ENCODE measurements at places on chromosomes 5 and 9.

- DNase-seq = no peak
Observed at GRCh38 chr5:8188874-8189565, 320.1 kb downstream of the MTRR start.

DNA sequence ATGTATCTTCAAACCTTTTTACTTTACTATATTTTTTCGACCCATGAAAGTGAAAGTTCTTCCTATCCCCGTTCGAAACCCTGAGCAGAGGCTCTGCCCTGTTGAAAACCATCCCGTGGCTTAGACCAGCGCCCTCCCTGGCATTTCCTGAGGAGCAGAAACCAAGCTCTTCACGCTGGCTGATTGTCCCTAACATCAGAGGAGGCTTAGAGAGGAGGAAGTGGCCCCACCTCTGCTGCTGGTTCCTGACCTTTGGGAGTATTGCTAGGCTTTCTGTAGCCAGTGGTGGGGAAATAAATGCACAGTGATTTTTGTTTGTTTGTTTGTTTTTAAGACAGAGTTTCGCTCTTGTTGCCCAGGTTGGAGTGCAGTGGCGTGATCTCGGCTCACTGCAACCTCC lies 4.2 kb upstream of the PTGES start:
- no peak for DNase-seq

GRCh38 chr9:130668659-130669058 lies 4.3 kb downstream of the PRDM12 start:
- DNase-seq = no peak

DNA sequence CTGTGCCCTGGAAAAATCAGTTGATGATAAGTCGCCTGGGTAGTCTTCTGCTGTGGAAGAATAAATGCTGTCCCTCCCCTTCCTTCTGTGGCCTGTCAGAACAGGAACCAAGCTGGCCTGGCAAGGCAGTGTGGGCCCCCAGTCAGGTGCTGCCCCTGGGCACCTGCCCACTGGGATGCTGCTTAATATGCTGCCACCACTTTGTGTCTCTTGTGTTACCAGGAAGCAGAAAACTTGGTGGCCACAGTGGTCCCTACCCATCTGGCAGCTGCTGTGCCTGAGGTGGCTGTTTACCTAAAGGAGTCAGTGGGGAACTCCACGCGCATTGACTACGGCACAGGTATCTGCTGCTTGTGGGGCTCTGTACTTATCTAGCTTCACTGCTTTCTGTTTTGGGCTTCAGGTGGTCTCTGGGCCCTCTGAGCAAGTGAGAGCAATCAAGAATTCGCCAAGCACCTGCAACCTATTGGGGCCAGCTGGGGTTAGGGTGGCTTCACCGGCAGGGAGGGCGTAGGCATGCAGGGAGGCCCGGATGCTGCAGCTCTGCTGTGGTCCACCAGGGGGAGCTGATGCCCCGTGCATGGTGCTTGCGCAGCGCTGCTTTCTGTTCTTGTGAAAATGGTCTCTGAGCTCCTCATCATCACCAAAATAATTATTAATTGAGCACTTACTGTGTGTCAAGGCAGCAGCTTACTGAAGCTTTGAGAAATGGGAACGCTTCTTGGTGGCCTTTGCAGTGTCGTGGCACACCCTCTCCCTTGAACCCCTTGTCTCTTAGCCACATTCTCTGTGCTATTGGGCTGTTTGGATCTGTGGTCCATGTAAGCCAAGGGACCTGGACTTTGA lies 20.3 kb downstream of the PTPA start:
- peak; percentile 84 for DNase-seq

GRCh38 chr5:14853685-14854084 lies 17.9 kb downstream of the ANKH start:
- no peak for DNase-seq

GRCh38 chr5:113186061-113186460 lies 209.5 kb downstream of the DCP2 start:
- DNase-seq = no peak

DNA sequence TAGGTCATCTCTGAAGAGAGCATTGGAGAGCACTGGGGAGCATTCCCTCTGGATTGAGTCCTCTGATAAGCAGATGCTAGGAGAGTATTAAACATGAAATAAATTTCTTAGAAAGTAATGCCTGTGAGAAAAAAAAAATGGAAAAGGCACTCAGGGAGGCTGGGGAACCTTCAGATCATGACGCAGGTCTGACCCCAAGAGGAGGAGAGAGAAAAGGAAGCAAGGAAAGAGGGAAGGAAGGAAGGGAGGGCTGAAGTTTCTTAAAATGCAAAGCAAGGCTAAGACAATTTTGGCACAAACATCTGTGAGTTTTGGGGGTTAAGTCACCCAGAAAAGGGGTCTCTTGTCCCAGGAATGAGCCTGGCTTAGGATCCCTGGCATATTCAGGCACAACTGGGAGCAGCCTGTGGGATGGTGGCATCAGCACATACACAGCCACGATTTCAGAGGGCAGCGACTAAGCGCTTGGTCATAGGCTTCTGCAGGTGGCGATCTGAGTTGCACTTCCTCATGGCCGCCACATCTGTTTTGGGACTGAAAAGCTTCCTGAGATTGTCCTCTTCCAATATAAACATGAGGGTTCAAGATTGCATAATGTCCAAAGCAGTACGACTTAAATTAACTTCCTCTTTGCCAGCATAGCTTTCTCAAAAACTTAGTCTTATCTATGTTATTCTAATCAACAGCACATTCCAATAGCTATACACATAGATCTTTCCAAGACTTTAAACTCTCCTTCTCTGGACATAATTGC lies 692.7 kb downstream of the DNAH5 start:
- DNase-seq = no peak

GRCh38 chr9:7298123-7298522 lies 501.5 kb downstream of the DMAC1 start:
- DNase-seq = no peak

GRCh38 chr5:471750-472058 lies 28.7 kb downstream of the EXOC3 start:
- DNase-seq = no peak

DNA sequence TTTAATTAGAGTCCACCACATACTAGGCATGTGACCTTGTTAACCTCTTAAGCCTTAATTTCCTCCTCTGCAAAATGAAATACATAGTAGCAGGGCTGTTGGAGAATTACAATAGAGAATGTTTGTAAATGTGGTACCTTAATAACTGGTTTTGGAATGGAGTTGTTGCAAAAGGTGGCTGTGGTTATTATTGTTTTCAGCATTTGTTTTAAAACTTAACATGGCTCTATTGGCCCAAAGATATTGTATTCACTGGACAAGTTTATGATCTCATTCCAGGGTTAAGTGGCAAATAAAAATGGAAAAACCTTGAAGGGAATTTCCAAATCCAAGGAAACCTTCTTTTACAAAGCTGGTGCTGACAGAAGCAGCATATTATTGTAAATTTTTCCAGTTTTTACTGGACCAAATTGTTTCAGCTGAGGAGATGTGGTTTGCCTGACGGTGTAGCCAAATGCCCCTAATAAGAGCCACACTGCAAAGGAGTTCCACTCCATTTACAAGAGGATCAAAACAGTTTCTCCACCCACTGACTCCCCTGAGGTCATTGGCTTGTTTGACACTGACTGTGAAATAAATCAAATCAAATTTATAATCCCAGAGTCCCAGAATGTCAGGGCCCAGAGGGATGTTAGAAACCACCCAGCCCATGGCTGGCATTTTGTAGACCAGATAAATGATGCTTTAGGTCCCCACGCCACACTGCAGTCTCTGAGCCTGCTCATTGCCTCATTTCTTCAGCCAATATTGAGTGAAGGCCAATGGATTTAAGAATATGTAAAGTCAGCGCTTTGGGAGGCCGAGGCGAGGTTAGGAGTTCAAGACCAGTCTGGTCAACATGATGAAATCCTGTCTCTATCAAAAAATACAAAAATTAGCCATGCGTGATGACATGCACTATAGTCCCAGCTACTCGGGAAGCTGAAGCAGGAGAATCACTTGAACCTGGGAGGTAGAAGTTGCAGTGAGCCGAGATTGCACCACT lies 45.2 kb downstream of the ADRA1B start:
- DNase-seq = no peak

DNA sequence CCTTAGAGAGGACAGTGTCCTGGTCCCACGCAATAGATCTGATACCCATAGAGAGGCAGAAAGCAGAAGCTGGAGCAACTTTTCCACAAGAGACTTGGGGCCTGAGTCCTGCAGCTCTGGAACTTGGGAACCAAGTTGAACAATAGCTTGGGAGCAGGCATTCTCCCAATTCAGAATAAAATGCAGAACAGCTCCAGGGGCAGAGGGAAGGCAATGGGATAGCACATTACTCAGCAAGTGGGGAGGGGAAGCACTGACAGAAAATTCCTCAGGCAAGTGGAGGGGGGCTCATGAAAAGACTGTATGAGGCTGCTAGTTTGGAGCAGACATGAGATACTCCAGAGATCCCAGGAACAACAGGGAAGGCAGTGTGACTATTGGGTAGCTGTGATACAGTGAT lies 513.6 kb downstream of the HINT1 start:
- DNase-seq = no peak

All from kidney (tissue), 22 donors.